NCI-H1694 treated with DMSO at 0.1 percent for 48 hours (cell line): ENCODE measurements at places on chromosomes 11 and 22.
A peak's percentile ranks its signal among the peaks of the same experiment; 100 is the strongest.

- DNase-seq = no peak
These were observed 36.1 kb upstream of the OR8B8 start for GRCh38 chr11:124481365-124482323.

GRCh38 chr22:45180146-45180679, 16.5 kb downstream of the NUP50 start:
- DNase-seq = no peak

DNA sequence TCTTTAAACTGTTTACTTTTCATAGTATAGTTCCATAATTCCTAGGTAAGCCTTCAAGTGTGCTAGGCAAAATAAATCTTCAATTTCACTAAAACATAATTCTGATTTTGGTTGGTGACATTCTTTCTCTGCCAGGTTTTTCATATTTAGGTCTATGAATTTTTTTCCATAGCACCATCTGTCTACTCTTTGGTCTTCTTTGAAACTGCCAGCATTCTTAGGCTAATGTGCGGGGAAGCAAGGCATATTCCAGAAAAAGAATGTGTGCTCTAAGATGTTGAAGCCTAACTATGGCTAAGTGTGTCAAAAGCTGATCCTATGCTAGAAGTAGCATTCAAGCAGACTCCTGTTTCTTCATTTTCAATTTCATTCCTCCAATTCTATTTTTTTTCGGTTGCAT, 213.9 kb upstream of the C11orf87 start:
- no peak for DNase-seq

GRCh38 chr22:25069758-25070481, 117.4 kb downstream of the KIAA1671 start:
- no peak for DNase-seq

GRCh38 chr11:66467756-66468155, 1.1 kb downstream of the PELI3 start:
- no peak for DNase-seq

- DNase-seq = no peak
These were observed 7.8 kb upstream of the RBM4B start for GRCh38 chr11:66685276-66686099.

- DNase-seq = peak; percentile 3
These were observed at the start of gene SCN4B for GRCh38 chr11:118152552-118153471. TSS of gene SCN4B (minus strand) at chr11:118152823. CDS start at chr11:118152673, 150 bp downstream.

DNA sequence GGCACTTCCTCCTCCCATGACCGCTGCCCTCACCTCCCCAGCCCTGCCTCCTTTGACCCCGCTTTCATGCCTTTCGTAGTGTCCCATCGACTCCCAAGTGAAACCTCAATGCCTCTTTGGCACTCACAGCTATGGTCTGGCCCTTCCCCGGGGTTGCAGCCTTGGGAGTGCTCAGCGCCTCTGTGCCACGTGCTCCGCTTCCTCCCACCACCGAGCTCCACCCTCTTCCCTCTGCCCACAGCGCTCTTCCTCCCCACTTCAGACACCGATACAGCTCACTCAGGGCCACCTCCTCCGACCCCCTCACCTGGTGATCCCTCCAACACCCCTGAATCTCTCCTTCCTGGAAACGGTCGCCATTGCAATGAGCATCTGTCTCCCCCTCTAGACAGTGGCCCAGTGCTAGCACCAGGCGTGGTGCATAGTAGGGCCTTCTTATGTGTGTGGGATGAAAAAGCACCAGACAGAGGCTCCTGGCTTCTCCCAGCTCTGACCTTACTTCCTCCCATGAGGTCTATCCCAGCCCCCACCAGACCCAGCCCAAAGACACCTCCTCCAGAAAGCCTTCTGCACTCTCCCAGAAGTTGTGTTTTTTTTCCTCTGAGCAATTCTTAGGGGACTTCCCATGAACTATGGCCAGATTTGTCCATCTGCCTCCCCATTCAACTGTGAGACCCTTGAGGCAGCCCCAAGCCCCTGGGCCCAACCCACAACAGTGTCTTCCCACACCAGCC, 16.4 kb upstream of the SCGB1A1 start:
- DNase-seq = no peak

GRCh38 chr11:131692961-131693360, 322.5 kb downstream of the NTM start:
- no peak for DNase-seq

DNA sequence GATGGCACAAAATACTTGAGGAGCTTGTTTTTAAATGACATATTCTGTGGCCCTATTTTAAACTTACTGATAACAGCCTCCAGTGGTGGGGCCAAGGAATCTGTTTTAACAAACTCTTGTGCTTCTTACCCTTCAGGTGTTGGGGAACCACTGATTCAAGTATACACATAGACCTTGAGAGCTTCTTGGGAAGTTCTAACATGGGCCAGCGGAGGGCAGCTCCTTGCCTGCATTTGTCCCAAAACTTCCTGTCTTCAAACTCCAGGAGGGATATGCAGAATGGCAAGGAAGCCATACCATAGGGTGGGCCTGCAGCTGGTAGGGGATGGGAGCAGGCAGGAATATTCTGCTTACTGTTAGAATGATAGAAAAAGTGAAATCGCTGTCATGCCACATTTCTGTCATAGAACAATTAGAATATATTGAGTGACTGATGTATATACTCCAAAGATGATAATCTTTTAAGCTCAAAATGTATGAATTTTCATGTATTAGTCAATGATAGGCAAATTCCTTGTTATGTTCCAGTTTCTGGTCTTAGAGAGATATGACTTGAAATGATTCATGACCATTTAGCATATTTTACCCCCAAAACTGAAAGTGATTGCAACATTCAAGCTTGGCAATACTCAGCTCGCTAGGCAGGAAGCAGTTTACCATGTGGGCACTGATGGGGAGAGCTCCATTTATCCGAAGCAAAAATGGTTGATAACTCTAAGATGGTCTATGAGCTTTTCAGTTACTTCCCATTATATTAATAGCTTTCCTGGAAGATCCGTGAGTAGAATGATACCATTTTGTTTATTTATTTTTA, 9.2 kb downstream of the EXT2 start:
- no peak for DNase-seq

- DNase-seq = no peak
These were observed 36.1 kb upstream of the AMOTL1 start for GRCh38 chr11:94731880-94732601.

GRCh38 chr22:26689513-26690301, 32.3 kb downstream of the MIAT start:
- DNase-seq = no peak

GRCh38 chr22:23281406-23282088, 101.2 kb downstream of the BCR start:
- peak; percentile 39 for DNase-seq

GRCh38 chr11:129987950-129988349, 14.7 kb downstream of the PRDM10 start:
- DNase-seq = no peak

DNA sequence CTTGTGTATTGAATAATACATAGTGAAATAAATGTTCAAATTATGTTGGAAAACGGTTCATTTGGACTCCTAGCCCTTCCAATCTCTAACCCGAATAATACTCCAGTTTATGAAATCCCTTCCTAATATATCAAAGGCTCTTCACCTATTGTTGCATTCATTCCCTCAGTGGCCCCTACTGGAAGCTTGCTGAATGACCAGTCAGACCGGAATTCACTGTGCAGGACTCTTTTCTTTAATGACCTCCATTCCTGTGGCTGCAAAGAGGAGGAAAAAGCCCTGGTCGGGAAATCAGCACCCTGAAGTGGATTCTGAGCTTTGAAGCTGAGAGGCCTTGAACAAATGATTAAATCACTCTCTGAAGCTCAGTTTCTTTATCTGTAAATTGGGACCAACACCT, 19.1 kb upstream of the RCN1 start:
- DNase-seq = no peak

- DNase-seq = no peak
These were observed 92.9 kb downstream of the TRAF6 start for GRCh38 chr11:36417154-36417553.

DNA sequence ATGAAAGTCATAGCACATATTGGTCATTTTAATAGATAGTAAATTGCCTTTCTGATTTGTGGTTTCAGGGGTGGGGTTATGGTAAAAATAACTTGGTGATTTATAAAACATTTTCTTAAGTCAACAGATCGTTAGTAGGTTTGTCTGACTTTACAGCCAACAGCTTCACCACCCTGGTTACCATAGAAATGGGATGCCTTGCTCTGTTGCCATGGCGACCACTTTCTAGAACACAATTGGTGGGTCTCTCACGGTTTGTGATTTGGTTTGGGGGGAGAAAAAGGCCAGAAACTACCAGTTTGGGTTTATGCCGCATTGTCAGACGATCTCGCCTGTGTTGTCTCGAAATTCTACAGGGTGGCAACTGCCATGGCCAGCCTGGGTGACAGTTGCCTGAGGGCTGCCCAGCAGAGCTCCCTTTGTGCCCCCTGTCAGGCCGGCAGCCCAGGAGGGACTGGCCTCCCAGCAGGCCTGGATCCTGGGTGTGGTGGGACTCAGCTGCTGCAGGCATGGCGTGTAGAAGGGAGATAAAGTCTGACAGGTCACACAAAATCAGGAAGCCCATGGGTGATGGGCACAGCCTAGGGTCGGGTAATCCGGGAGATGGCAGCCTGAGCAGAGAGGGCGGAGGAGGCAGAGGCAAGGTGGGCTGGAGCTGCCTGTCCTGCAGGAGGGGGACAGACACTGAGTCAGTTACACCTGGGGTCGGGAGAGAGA, 30.9 kb downstream of the KCNC1 start:
- DNase-seq = no peak

- no peak for DNase-seq
These were observed 356.8 kb upstream of the CCDC179 start for GRCh38 chr11:23217072-23217471.

DNA sequence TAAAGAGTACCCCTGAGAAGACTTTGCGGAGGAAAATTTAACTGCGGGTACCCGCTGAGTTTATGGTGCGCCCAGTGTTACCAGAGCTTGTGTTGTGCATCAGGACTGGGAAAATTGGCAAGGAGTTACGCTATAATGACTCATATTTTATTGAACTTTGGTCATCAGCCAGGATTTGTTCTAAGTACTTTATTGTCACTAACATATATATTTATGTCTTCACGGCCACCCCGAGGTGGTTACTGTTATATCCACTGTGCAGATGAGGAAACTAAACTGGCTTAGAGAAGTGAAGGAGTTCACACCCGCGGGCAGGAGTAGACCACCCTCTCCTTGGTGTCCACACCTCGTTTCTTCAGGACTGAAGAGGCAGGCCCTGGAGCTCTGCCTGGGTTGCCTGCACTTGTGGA, 667 bp downstream of the ACCS start:
- DNase-seq = no peak

DNA sequence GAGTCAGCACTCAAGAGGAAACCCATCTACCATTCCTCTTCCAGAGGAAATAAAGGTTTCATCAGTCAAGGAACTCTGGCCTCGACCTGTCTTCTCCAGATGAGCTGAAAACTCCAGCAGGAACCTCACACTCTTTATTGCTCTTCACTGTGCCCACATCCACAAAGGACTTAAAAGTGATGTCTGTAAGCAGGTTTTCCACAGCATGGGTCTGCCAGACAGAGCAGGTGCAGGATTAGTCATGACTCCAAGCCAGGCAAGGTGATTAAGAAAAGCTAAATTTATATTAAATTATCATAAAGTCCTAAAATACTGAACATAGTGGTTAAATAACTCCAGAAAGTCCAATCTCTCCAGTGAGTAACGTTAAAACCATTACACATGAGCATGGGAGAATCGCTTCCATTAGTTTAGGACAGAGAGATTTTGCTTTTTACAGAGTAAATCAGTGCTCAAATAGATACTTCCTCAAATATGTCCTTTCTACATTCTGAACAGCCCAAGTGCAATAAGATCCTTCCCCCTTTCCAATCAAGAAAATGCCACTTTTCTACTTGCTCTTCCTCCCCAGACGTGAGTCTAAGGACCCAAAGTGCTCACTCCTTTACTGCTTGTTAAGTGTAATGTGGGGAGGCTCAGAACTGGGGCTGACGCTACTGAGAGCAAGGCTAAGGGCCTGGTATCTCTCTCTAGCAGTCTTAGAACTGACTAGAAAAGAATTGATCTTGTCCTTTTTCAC, 10.7 kb upstream of the CKAP5 start:
- no peak for DNase-seq

- DNase-seq = peak; percentile 22
These were observed 10.5 kb downstream of the AASDHPPT start for GRCh38 chr11:106087815-106088435.

DNA sequence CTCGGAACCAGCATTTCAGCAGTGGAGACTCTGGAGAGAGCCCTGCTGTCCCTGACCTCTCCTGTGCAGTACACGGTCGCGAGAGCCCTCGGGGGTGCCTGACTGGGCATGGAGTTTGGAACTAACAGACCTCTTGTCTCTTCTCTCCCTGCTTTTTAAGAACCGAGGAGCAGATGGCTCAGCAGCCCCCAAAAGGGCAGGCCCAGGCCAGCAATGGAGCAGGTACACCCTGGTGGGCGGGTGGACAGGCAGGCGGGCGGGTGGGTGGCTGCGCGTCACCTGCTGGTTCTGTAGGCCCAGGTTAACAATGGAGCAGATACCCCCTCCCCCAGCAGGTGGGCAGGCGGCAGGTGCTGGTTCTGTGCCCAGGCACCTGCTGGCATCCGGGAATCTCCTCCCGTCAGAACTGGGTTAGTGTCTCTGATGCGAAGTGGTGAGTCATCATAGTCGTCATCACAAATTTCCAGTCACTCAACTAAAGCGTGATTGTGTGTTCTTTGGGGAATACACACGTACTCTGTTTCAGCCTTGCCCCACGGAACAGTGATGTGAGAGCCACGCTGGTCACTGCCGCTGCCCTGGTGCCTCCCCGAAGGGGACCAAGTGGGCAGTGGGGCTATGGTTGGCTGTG, 41.1 kb downstream of the GRAMD4 start:
- DNase-seq = peak; percentile 65

- no peak for DNase-seq
These were observed 5.4 kb downstream of the PLA2G6 start for GRCh38 chr22:38176170-38176741.

- DNase-seq = no peak
These were observed 33.3 kb downstream of the TEAD1 start for GRCh38 chr11:12707500-12707880.

DNA sequence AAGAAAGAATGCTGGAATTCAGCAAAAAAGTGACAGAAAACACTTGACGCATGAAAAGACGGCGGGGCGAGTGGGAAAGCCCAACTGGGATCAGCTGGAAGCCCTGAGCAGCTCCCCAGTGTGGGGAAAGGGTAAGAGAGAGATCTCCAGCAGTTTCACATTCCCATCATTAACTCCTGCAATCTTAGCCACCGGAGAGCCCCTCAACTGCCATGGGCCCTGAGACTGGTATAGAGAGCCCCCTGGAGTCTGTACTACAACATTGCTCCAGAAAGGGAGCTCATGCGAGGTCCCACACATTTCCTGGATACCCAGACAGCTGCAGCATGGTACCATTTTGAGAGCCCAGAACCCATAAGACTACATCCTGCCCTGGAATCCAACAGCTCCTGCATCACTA, 31.1 kb downstream of the MRGPRX4 start:
- peak; percentile 2 for DNase-seq

GRCh38 chr11:15976433-15977045, 379.8 kb downstream of the SOX6 start:
- no peak for DNase-seq
